Cerebellar cortex (tissue), 1 donor: ENCODE measurements at places on chromosomes 7 and 10.

GRCh38 chr7:72032934-72033333 is 379.2 kb downstream of the CALN1 start:
- DNase-seq = peak; percentile 88

DNA sequence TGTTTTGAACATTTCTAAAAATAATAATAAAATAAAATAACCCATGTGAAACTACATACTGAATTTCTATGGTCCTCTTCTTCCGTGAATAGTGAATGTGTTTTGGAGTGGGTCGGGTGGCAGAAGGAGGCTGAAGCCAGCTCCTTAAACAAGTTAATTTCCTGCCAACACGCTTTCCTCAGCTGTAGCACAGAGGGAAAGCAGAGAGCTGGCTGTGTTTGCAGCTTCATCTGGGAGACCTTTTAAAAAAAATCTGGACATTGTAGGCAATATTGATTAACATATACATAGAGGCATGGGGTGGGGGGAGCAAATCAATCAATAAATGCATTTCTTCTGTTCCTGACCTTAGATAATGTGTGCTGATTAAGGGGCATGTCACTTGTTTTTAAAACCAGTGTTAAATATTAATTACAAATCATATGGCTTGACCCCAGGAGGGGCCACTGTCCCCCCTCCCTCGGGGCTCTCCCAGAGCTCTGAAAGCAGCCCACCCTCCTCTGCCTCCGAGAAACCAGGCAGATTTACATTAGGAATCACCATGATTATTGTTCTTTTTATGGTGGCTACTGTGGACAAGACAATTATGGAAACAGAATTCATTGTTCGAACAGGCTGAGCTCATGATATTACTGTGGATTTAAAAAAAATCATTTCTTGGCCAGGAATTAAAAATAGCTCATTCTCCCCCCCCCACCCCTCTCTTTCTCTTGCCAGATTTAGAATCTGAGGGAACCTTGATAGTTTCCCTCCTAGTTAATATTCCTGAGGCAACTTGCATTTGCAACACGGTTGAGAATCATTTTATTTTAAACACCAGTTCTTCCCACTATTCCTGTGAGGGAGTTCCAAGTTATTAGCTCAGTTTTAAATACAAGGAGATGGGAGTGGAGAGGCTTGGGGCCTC is 100.5 kb upstream of the CARD11 start:
- DNase-seq = no peak

DNA sequence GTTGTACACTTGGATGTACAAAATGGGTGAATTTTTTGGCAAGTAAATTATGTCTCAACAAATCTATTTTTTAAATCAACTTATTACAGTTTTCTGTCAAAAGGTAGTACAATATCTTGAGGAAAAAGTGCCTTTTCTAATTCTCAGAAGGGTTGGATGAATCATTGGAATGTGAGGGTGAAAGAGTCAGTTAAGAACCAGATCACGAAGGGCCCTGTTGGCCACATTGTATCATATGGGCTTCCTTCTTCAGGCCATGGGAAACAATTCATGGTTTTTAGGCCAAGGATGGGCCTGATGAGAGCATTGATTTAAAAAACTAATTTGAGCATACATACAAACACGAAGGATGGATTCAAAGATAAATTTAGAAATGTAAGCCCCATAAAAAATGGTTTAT is 503.7 kb downstream of the TNS3 start:
- DNase-seq = no peak

DNA sequence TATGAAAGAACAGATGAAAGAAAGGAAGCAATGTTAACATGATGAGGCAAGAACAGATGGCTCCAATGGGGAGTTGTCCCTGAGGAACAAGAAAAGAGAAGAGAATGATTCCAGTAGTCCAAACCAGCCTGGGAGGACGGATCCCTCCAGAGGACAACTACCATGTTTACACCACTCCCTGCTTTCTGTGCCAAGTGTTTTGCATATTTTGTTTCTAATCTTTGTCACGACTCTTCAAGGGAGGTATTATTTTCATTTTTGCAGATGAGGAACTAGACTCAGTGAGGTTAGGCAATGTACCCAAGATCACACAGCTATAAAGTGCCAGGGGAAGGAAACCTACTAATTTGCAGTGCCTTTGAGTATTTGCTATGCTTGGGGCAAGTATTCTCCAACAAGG is 116.2 kb downstream of the PARP12 start:
- no peak for DNase-seq

- DNase-seq = no peak
These were observed 248.2 kb upstream of the PPP2R2D start for GRCh38 chr10:131652438-131653139.

- DNase-seq = no peak
These were observed 100.1 kb downstream of the CACNB2 start for GRCh38 chr10:18240185-18240882.

DNA sequence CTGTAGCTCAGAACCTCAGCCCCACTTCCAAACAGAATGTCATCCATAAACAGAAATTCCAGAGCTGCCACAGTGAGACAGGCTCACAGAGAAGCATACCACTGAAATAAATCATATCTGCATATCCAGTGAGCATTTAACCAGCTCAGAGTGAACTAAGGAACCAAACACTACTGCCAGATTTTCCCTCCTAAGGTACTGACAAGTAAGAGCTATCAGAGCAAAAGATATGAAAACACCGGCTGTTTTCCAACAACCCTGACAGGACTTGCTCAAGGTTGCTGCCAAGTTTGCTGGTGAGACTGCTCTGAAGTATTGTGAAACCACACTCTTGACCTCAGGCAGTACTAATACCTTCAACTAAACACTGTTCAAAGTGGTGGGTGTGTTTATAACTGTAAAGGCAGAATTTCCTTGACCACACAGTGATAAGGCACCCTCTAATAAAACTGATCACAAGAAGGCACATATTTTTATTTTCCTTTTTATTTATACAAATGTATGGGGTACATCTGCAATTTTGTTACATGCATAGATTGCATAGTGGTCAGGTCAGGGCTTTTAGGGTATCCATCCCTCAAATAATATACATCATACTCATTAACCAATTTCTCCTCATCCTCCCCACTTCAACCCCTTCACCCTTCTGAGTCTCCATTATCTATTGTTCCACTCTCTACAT is 18.3 kb downstream of the SGMS1 start:
- DNase-seq = peak; percentile 25

GRCh38 chr7:124893140-124893827 is 36.3 kb downstream of the POT1 start:
- no peak for DNase-seq

DNA sequence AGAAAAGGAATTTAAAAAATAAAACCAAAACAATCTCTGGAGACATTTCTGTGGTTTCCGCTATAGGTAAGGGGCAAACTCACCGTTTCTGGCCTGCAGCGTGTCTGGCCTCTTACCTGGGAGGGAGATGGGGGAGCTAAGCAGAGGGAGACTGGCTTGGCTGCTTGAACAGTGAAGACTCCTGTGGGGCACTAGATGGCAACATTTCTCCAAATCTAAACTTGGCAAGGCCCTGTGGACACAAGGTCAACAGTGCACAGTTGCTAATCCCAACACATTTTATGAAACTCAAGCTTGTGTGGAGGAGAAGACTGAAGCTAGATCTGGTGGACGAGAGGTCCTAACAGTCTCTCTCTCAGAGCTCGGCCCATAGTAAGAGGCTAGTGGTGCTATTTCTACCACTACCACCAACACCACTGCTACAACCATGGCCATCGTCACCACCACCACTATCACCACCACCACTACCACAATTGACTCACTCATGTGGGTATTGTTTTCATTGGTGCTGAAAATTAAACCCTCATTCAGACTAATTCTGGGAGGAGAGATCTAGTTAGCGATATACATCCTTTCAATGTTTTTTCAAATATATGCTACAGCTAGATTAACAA is 28.4 kb upstream of the CDHR3 start:
- DNase-seq = peak; percentile 75

DNA sequence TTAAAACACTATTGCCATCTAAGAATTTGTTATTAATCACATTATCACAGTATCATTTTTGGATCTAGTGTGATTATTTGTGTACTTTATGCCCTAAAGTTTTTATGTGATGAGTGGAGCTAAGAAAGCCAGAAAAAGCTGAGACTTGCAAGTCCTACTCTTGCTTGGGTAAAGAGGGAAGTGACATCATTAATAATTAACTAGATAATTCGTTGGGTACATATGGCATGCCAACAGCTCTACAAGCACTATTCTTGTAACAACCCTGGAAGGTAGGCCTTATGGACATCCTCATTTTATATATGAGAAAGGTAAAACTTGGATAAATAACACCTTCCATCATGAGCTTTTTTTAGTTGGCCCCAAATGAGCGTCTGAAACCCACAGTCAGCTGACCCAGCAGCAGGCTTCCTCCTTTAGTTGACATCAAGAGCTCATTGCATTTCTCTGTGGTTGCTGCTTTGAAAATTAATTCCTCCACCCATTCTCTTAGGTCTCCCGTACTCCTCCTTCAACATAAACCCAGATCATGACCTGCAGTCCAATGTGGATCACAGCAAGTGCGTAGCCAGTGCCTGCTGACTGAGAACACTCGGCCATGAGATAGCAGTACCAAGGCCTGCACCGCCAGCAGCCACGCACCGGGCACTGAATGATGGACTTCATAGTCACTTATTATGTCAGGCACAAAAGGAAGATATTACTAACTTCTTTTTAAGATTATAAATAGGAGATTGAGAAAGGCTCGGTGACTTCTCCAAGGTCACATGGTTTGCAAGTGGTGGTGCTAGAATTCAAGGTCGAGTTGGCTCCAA is 292.0 kb upstream of the AOAH start:
- DNase-seq = no peak
